Stimulated activated CD8-positive, alpha-beta memory T cell treated with anti-CD3 and anti-CD28 coated beads, Interleukin-2, amount 100 ng/mL, for 1 hour (primary cell): ENCODE measurements at places on chromosomes 4 and X.

- DNase-seq: no peak
These were observed 411.4 kb downstream of the GPAT3 start for GRCh38 chr4:83947125-83947829.

DNA sequence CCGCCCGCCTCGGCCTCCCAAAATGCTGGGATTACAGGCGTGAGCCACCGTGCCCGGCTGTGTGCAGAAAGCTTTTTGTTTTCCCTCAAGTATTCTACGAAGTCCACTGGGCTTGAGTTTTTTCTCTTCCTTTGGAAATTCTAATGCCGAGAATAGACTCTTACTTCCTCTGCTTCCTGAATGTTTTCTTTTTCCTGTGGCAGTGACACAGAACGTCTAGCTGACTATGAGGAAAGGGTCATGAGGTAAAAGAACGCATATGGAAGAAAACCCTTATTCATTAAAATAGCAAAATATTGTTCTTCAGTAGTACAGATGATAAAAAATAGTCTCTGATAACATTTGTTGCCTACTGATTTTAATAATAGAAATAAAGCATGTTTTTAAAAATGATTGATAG, 4.9 kb upstream of the SLC25A4 start:
- DNase-seq: no peak

GRCh38 chrX:96480081-96480480, 204.6 kb upstream of the DIAPH2 start:
- no peak for DNase-seq

DNA sequence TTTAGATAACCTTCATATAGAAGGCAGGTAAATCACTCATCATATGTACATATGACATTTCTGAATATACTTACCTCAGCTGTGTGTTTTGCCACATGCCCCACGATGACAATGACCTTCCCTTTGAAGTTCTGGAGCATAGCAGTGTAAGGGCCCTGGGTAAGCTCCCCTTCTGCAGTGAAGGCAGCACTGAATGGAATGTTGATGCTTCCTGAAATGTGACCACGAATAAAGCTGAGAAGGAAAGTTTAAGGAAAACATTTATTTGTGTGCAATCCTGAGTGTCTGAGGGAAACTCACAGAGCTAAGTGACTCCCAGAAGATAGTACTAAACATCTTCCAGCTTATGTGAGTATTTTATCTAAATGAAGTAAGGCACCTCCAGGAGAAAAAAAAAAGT, 200.1 kb downstream of the NPNT start:
- no peak for DNase-seq

- no peak for DNase-seq
These were observed 102.3 kb upstream of the NAP1L5 start for GRCh38 chr4:88799900-88800299.

GRCh38 chrX:74371425-74372222, 49.7 kb upstream of the SLC16A2 start:
- no peak for DNase-seq

DNA sequence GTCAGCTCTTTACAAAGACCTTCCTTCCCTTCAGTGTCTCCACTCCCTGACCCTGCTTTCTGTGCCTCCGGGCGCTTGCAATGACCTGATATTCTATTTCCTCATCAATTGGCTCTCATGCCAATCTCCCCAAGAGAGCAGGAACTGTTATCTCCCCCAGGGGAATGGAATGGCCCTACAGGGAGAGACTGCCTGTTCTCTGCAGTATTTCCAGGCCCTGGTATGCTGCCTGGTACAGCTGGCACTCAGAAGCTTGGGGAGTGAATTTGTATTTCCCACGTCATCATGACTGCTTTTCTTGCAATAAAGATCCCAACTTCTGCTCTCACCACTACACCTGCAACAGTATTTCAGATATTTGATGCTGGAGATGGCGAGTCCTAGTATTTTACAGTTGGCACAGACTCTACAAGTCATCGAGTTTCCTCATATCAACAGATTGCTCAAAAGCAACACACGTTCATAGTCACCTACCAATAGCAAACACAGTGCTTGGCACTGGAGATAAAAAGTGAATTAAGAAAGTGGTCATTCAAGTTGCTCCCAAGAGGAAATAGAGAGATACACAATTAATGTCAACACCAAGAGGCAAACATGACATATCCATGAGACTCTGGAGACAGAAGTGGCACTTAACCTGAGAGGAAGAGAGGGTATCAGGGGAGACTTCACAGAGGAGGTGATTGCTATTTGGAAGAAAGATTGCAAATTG, 90.5 kb upstream of the EGFL6 start:
- DNase-seq: no peak
